ENCODE measurements at places on chromosomes 16 and 17. TPM values are rescaled to one million over a fixed set of nuclear protein-coding genes. Genes with fewer than 3 reads are reported as not detected.

DNA sequence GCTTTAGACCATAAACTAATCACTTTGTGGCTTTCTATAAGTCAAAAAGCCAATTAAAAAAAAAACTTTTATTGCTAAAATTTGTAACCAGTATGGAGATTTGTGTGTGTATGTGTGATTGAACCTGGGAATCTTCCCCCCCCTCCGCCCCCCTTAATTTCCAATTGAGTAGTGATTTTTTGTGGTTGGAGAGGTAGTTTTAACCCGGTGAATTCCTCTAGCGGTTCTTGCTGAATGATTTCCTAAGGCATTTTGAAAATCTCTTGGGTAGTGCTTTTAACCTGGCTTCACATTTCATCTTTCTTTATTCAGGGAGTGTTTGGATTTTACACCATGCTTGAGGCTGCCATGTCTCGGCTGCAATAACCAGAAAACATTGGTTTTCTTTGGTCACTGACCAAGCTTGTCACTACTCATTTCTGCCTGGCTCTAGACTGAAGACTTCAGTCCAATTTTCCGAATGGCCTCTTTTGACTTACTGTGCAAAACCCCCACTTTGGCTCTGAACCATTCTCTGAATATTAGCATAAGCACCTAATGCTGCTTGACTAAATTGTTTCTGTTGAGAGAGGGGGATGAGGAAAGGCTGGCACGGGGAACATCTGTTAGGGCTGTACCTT lies 35.6 kb downstream of the PRKCA start:
- no peak for DNase-seq

- DNase-seq, result no peak
Measured at GRCh38 chr16:3974751-3975150, 94.2 kb upstream of the CREBBP start.

GRCh38 chr17:61218438-61218837 lies 181.2 kb upstream of the TBX2 start:
- peak; percentile 33 for DNase-seq

GRCh38 chr16:30066761-30067583 lies 1.4 kb downstream of the ALDOA start:
- no peak for DNase-seq

Gene KRTAP1-3
- not detected for total RNA-seq
